Fibroblast of skin of scalp (primary cell): ENCODE measurements at places on chromosomes 4 and X.

- DNase-seq, result no peak
Observed at GRCh38 chrX:54721424-54721823, 76.6 kb downstream of the ITIH6 start.

- no peak for DNase-seq
Observed at GRCh38 chrX:71487814-71488213, 45.1 kb upstream of the OGT start.

GRCh38 chrX:112968351-112969133 is 127.9 kb upstream of the AMOT start:
- no peak for DNase-seq

DNA sequence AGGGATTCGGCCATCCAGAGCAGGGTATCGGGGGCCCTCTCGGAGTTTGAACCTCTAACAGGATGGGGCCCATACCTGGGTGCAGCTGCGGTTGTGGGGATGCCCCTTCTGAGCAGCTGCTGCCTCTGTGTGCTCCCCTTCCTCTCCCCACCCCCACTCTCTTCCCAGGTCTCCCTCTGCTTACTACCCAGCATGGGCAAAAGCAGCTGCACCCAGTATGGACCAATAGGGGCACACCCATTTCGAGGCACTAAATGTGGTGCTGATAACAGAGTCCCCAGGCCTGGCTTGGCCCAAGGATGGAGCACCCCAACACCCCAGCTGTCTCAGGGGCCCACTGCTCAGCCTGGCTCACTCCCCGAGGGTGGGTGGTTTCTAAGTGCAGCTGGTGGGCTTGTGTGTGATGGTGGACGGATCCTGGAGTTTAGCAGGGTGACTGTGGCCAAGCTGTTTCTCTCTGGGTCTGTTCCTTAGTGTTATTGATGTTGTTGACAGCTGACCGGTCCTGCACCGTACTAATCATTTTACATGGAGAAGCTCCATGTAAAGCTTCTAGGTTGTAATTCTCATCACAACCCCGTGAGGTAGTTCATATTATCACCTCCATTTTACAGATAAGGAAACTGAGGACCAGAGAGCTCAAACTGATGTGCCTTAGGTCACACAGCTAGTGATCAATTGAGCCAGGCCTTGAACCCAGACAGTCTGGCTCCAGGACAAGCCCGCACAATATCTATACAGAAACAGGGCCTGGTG is 13.1 kb upstream of the KIAA0232 start:
- DNase-seq, result no peak

DNA sequence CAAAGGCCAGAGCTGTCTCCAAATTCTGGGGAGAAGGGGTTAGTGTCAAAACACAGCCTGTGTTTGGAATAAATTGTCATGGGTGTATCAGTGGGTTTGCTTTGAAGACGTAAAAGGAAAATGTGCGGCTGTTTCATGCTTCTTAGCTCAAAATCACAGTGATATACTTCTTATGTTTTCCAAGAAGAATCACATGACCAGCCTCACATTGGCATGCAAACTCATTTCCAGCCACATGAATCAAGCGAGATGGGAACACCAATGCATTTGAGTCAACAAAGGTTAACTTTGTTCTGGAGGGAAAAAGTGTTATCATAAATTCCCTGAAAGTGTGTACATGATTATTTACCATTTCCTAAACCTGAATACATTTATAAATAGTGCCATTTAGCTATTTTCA is 19.0 kb upstream of the SPP1 start:
- DNase-seq, result no peak

- DNase-seq, result peak; percentile 36
Observed at GRCh38 chrX:152896450-152896849, 1.4 kb upstream of the ZNF185 start.

DNA sequence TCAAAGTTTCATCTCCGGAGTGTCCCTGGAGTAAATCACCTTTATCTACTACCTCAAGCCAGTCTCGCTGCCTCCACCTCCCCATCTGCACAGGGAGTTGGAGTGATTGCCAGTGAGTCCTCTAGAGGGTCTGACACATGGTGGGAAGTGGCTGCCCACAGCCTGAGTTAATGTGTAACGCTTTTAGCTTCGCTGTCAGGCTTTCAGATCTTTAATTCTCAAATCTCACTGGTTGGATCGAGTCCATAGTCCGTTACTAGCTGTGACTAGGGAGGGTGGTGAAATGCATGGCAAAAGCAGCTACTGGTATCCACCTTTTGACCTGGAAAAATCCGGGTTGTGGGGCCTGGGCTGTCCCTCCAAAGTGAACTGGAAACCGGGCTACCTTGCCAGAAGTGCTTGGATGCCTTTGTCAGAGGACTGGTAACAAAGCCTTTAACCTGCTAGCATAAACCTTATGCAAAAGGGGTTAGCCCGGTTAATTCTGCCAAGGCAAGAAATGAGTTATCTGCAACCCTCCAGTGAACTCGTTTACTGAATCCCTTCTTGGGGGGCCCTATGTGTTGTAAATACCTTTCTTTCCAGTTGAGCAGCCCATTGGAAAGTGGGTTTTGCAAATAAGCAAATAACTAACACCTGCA is 5.1 kb upstream of the WDR1 start:
- no peak for DNase-seq

DNA sequence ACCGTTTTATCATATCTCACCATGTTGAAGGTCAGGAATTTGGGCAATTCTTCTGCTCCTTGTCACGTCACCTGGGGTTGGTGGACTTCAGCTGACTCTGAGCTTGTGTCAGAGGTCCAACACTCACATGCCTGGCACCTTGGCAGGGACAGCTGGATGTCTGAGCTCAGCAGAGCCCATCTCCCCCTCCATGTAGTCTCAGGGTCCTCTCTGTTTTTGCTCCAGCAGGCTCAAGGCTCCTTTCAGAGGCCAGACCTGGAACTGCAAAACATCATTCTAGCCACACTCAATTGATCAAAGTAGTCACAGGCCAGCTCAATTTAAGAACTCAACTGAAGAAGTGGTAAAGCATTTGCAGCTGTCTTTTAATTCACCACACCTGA is 45.4 kb downstream of the EDNRA start:
- DNase-seq, result no peak

- DNase-seq, result peak; percentile 44
Observed at GRCh38 chrX:118652717-118653116, 74.7 kb upstream of the IL13RA1 start.

GRCh38 chr4:17276776-17277175 is 235.1 kb downstream of the QDPR start:
- DNase-seq, result peak; percentile 52

GRCh38 chr4:177308125-177308524 is 1.5 kb upstream of the NEIL3 start:
- no peak for DNase-seq

- DNase-seq, result peak; percentile 26
Observed at GRCh38 chr4:81472281-81473182, 825 bp upstream of the RASGEF1B start.

DNA sequence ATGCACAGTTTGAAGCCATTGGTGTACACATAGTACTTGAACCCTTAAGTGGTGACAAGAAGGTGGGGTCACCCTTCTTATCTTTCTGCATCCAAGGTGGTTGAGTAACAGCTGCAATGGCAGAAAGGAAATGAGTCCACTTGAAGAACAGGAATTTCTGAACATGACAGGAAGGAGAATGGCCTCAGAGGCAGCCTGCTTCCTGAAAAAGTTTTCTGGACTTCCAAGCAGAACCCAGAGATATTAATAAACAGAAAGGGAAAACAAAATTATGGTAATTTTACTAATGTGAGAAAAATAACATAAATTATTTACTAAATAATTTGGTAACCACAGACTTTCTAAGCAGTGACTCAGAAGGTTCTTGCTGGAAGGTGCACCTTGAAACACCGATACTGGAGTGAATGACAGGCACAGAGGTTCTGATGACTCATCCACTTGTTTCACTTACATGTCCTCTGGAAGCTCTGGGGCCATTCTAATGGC is 119.9 kb upstream of the HS3ST1 start:
- DNase-seq, result no peak

GRCh38 chr4:180398564-180398963 is 1844.6 kb upstream of the TENM3 start:
- no peak for DNase-seq

GRCh38 chr4:138494931-138495330 is 252.8 kb upstream of the SLC7A11 start:
- peak; percentile 82 for DNase-seq

DNA sequence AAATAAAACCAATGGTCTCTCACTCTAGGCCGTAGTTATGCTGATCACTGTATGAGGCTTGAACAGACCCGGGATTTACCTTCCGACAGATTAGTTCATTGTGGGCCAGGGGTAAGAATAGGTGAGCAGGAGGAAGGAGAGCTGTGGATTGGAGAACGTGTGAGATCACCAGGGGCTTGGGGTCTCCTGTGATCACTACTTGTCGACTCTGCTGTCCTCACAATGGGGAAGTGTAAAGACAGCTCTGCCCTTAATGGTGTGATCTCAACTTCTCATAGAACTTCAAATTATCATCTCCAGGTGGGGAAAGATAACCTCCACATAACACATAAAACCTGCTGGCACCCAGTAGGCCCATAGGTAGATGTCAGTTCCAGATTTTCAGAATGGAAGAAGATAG is 56.2 kb upstream of the RPS6KA3 start:
- DNase-seq, result no peak

GRCh38 chr4:105139646-105140045 is 7.0 kb upstream of the TET2 start:
- DNase-seq, result no peak

DNA sequence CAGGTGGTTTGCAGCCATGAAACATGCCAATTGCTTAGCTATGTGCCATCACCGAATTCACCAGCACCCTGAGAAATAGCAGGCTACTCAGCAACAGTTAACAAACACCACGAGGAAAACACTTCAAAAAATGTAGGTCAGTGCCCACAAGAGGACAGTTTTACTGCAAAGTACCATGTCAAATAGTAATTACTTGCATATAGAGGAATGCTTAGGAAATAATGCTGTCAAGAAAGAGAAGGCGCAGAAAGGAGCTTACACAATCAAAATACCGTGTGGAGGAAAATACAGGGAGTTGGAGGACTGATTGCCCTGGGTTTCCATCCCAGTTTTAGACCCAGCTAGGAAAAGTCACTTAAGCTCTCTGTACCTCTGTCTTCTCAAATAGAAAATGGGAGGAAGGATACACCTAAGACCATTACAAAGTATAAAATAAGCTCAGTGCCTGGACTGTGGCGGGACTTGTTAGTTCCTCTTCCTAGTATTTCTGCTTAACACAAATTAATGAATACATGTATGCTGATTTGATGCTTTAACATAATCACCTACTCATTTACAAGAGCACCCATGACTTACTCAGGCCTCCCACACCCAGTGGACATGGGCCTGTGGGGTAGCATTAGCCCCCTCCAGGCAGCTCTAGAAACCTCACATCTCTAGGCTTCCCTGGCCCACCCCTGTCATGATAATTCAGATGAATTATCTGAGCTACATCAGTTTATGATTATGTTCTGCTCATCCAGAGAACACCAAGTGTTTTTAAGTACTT is 44.5 kb upstream of the IL21 start:
- DNase-seq, result peak; percentile 48

DNA sequence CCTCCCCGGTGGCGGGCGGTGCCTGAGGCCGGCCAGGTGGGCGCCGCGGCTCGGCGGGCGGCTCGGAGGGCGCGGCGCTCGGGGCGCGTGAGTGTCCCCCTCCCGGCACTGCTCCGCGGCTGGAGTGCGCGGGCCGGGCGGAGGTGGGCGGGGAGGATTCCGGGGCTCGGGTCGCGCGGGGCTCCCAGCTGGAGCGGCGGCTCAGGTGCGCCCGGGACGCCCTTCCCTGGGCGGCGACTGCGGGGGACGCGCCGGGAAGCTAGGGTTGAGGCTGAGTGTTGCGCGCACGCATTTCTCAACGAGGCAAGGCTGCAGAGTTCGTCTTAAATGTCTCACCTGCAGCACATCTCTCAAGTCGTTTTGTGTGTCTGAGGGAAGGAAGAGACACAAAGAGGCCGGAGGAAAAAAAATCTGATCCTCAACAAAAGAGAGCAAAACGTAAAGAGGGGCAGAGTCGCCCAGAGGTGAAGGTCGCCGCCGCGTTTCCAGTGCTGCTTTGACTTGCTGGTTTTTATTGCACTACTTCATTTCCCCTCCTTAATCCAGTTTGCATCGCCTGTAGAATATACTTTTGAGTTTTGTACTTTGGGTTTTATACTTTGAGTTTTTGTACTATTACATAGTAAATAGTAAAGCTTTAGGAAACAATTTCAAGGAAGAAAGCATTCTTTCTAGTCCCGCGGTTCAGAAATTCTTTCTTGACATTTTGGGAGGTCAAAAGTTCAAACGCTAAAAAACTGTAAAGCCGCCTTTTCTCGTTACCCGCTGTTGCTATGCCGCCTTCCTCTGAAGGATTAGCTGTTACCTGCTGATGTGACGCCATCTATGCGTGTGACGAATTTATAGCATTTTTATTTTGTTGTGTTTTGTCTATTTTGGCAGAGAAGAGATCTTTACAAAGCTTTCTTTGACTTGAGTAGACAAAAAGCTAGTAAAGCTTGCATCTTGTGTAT is 106.5 kb upstream of the STOX2 start:
- DNase-seq, result no peak

DNA sequence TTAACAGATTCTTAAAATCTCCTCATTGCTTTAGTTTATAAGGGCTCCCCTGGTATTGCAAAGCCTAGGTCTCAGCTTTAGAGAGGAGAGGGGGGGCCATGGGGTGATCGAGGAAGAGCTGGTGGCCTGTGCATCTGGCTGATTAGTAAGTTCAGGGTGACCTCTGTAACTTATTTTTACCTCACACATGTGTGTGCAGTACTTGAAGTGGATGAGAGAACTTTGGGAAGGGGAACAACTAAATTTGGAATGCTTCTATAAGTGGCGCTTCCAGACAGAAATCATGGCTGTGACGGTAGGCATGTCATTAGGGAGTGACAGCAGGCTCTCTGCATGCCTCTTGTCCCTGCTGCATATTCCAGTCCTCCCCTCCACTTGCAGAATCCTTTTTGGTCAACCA is 41.9 kb downstream of the FRAS1 start:
- no peak for DNase-seq

- DNase-seq, result peak; percentile 90
Observed at GRCh38 chr4:137253949-137254348, 278.3 kb downstream of the PCDH18 start.

GRCh38 chr4:6340446-6341015 is 70.9 kb downstream of the WFS1 start:
- no peak for DNase-seq

DNA sequence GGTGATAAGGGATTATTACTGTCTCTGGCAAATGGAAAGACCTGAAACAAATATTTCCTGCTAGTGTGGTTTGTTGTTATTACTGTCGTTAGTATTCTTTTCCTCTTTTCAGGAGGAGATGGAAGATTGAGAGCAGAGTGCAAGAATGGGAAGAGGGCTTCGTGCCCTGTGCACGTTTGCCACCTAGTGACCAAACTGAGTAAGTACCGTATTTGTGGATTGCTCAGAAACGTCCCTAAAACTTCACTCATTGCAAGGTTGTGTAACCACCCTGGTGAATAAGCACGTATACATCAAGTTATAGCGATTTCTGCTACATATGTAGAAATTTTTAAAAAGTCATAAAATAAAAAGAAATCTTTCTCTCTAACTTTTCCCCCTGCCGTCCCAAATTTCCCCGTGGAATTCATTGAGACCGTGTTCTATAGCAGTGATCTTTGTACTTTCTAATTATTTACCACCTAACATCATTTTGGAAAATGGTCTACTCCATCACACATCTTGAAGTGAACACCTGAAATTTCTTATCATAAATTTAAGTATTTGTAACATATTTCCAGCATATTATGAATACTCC is 24.3 kb downstream of the LINC00632 start:
- DNase-seq, result peak; percentile 47
